ENCODE measurements at places on chromosomes 1 and 21. TPM values are rescaled to one million over a fixed set of nuclear protein-coding genes. Genes with fewer than 3 reads are reported as not detected.
A peak's percentile ranks its signal among the peaks of the same experiment; 100 is the strongest.

Gene KCNJ15
- total RNA-seq, result under 0.01 TPM

Gene DVL1
- total RNA-seq, result 70.7 TPM

Gene SAMD11
- 0.16 TPM for total RNA-seq

Gene S100A7A
- not detected for total RNA-seq

Gene DCDC2B
- not detected for total RNA-seq

Gene PEAR1
- total RNA-seq, result 0.31 TPM

Gene PLD5
- 1.4 TPM for total RNA-seq

Gene DOP1B
- 30.9 TPM for total RNA-seq

Gene ST7L
- total RNA-seq, result 42.6 TPM

Gene JAK1
- total RNA-seq, result 56.0 TPM

Gene C1orf87
- 0.31 TPM for total RNA-seq

Gene ATP1A2
- total RNA-seq, result 47.1 TPM

Gene SPRR3
- total RNA-seq, result 1.6 TPM

Gene AZIN2
- 25.4 TPM for total RNA-seq

- DNase-seq, result no peak
These were observed 54.4 kb upstream of the AJAP1 start for GRCh38 chr1:4599951-4600481.

DNA sequence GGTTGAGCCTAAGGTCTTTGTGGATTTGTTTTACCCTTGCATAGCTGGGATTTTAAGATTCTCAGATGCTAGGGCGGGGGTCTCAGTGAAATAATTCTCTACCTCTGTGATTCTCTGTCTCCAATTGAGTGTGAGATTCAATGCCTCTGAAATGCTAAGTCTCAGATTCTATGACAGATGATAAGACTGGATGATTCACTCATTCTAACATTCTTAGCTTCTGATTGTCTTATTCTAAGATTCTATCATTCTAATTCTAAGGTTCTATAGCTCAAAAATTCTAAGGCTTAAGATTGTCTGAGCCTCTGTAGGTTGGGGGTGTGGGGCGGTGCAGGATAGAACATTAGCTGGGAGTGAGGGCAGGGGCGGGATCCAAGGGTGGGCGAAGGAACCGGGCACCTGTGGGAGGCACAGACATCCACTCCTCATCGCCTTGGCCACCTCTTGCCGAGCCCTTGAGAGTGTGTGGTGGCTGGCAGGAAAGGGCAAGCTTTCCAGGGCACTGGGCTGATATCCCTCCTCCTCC, 29.5 kb downstream of the ADGRB2 start:
- DNase-seq, result no peak

DNA sequence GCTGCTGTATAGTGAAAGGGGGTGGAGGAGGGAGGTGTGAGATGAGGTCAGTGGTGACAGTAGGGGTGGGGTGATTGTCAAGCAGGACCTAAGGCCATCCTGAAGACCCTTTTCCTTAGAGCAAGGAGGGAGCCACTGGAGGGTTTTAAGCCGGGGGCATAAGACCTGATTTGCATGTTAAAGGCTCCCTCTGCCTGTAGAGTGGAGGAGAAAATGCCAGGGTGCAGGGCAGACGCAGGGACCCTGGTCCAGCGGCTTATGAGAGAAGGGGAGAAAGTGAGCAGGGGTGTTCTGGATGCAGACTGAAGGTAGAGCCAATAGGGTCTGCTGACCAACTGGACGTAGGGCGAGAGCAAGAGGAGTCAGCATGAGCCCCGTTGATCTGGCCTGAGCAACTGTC, 154.1 kb downstream of the TRABD2B start:
- DNase-seq, result no peak

GRCh38 chr1:11052839-11053757, 6.1 kb upstream of the MASP2 start:
- no peak for DNase-seq

DNA sequence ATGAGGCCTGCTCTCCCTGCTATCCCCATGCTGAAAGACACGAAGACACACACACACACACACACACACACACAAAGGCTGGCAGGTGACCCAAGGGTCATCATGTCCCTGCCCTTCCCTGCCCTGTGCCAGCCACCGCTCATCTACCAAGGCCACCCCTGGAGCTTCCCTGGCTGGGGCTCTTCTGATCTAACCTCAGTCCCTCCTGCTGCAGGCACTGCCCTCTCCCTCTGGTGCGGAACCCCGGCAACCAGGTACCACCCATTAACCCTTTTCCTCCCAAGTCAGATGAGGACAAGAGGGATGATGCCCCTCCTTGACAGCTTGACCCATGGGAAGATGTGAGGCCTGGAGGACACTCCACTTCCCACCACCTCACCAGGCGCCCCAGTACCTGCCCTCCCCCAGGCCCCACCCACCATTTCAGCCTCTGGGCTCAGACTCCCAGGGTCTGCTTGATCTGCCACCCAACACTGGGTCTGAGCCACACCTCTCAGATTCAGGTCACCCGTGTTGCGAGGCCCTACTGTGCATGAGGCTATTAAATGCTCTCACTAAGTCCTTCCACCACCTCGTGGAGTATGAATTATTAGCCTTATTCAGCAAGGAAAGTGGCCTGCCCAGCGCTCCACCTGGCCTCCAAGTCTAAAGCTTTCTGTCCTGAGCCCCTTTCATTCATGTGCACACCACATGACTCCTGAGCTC, 2.5 kb downstream of the SDC3 start:
- no peak for DNase-seq

DNA sequence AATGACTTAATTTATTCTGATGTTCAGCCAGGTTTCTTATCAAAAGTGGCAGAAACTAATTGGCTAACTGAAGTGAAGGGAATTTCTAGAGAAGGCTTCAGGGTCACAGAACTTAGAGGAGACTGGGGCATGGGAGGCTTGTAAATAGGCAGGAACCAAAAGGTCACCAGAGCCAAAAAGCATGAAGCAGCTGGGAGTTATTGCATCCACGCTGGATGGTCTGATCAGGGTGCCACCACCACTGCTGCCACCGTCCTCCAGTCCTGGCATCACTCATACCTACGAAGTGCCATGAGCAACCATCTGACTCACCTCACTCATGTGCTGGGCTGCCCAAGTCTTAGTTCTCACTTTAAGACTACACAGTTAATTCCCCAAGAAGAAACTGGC, 82.5 kb upstream of the DPH5 start:
- no peak for DNase-seq

- DNase-seq, result no peak
These were observed 12.7 kb downstream of the ATP5PF start for GRCh38 chr21:25721987-25722386.

- no peak for DNase-seq
These were observed 85.8 kb downstream of the GPR161 start for GRCh38 chr1:168050880-168051279.

GRCh38 chr1:245585252-245585959, 430.6 kb downstream of the KIF26B start:
- no peak for DNase-seq

- peak; percentile 48 for DNase-seq
These were observed 48.4 kb downstream of the COLGALT2 start for GRCh38 chr1:183989078-183989577.

DNA sequence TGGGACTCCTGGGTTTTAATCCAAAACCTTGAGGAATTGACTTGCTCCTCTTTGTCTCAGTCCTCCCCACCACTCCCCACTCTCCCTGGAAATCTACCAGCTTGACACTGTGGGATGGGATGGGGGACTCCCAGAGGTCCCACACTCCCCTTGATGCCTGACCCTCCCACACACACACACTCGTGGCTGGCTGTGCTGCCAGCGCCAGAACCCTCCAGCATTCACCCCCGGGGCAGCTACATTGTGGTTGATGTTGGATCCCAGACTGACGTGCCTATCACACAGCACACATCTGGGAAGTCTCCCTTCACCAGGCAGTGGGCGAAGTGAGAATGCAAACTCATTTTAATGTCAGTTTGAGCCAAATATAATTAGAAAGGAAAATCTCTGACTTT, 10.0 kb downstream of the KIRREL1 start:
- DNase-seq, result no peak

- DNase-seq, result no peak
These were observed at the start of gene FOXE3 for GRCh38 chr1:47415728-47416318. TSS of gene FOXE3 (plus strand) at chr1:47416285. CDS start at chr1:47416316, 31 bp downstream.

- DNase-seq, result no peak
These were observed at the start of gene ARID4B for GRCh38 chr1:235327559-235328270. TSS of gene ARID4B (minus strand) at chr1:235328179. CDS start at chr1:235326919, 1,260 bp downstream.

DNA sequence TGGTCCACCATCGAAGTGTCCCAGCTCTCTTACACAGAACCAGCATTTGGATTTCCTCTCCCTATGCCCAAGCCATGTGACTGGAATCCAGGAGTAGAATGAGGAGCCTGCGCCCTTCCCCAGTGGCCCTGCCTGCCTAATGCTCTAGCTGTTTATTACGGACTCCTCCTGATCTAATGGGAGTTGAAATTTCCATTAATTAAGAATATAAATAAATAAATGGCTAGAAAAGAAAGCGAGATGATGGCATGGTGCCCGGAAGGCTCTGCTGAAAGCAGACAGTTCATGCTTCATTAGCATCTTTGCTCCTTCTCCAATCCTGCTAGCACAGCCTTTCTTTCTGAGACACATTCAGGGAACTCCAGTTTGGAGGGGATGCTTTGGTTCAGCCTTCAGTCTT, 216.2 kb downstream of the SEC16B start:
- DNase-seq, result no peak

GRCh38 chr21:36910581-36911307, 55.7 kb downstream of the HLCS start:
- no peak for DNase-seq

- no peak for DNase-seq
These were observed 252.2 kb upstream of the C1orf174 start for GRCh38 chr1:4152266-4152665.

DNA sequence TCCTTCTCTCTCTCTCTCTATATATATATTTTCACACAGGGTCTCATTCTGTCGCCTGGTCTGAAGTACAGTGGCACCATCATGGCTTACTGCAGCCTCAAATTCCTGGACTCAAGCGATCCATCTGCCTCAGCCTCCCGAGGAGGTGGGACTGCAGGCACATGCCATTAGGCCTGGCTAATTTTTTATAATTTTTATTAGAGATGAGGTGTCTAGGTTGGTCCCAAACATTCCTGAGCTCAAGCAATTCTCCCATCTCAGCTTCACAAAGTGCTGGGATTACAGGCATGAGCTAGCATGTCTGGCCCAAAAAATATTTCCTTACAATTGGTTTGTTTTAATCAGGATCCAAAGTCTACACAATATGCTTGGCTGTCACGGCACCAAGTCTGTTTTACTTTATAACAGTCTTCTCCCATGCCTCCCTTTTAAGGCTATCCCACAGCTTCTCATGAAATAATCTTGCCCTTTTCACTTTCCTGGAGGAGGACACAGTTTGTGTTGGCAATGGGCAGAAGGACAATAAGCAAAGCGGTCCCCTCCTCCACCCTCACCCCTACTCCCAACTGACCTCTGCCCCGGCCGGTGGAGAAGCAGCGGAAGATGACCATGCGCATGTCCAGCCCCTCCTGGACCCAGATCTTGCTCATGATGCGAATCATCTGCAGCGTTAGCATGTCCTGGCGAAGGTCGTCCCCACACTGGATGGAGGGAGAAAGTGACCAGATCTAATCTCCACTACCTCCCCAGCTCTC, 28.2 kb upstream of the PPP1R15B start:
- DNase-seq, result no peak

DNA sequence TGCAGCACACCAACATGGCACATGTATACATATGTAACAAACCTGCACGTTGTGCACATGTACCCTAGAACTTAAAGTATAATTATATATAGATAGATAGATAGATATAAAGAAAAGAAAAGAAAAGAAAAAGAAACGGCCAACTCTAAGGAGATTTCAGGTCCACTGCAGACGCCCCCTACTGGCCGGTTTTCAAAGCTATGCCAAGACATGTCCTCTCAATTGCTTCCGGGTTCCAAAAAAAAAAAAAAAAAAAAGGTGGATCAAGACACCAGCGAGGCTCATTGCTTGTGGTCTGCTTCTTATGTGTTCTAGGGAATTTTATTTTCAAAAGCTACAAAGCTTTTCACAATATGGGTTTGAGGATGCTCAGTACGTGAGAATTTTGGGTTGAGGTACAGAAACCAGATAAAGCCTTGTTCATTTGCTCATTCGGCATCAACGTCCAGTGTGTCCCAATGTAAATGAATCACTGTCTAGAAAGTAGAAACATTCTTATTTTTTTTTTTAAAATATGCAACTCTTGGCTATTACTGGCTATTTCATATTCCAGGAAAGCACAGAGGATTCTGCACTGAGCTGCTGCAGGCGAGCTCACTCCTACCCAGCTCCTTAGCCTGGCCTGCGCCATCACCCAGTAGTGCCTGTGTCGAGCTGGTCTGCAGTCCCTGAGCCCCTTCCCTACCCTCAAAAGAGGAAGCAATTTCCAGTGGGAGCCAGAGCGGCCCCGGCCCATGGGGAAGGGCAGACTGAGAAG, 643.0 kb downstream of the KIF26B start:
- no peak for DNase-seq

- DNase-seq, result no peak
These were observed 22.7 kb downstream of the PRKACB start for GRCh38 chr1:84166797-84167196.

- peak; percentile 26 for DNase-seq
These were observed 8.8 kb downstream of the ASAP3 start for GRCh38 chr1:23475134-23475628.

DNA sequence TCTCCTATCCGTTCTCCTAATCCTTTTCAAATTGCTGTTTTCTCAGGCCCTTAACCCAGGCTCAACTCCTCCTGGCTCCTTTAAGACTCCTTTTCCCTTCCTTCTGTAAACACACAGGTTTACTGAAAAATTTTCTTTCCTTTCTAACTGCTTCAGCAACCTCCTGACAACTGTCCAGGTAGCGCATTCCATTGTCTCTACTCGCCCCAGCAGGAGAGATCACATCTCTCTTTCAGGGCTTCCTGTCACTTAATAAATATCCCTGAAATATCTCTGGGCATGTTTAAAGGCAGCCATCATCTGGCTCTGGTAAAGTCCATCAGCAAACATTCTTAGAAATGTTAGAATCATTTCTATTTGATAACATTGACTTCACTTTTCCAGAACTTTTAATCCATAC, 211.2 kb upstream of the PTBP2 start:
- DNase-seq, result no peak

GRCh38 chr1:156488566-156489165, 11.9 kb downstream of the MEF2D start:
- DNase-seq, result no peak

DNA sequence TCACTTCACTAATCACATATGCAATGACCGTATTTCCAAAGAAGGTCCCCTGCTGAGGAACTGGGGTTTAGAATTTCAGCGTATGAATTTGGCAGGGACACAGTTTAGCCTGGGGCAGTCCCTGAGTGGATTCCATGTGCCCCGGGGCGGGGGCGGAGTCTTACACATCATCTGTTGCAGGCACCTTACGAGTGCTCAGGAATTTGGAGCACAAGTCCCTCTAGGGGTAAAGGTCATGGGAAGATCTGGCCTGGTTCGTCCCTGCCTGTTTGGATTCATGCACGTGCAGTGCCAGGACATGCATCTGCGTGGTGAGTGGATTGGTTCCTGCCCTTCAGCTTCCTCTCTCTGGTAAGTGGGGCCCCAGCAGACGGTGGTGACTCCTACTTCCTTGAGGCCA, 208.3 kb upstream of the C1orf174 start:
- no peak for DNase-seq

- DNase-seq, result no peak
These were observed 273.8 kb downstream of the KCNJ6 start for GRCh38 chr21:37642493-37642892.
